ENCODE measurements at places on chromosomes 2 and 18.
A peak's percentile ranks its signal among the peaks of the same experiment; 100 is the strongest.

DNA sequence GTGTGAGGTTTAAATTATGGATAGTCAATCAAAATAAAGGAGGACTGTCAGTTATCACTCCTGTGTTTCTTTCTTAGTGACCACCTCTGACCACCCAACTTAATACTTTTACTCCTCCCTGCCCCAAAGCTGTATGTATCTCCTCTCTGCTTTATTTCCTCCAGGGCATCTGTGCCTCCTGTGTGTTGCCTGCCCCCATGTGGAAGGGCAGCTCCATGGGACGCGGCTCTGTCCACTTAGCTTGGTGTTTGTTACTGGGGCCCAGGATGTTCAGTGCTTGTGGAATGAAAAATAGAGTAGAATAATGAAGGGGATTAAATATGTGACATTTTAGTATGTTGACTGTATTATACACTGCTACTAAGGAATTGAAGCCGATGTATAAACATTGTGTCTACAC, 9.8 kb downstream of the ACP1 start:
- no peak for DNase-seq

GRCh38 chr2:44596537-44597320, 235.0 kb downstream of the CAMKMT start:
- DNase-seq = no peak

DNA sequence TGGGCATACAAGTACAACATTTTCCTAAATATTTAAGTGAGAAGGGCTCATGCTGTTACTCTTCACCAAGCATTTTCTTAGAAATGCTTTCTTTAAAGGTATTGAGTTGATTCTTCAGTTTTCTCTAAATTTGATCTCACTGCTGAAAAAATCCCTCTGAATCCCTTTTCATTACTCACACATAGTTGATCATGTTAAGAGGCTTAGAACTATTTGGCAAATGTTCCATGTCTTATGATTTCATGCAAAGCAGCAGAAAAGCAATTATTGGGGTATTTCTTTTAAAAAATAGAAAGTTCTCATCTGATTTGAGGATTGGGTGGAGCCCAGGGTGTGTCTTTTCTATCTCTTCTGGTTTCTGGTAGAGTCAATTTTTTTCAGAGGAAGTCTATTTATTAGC, 1079.8 kb upstream of the ZEB2 start:
- no peak for DNase-seq

DNA sequence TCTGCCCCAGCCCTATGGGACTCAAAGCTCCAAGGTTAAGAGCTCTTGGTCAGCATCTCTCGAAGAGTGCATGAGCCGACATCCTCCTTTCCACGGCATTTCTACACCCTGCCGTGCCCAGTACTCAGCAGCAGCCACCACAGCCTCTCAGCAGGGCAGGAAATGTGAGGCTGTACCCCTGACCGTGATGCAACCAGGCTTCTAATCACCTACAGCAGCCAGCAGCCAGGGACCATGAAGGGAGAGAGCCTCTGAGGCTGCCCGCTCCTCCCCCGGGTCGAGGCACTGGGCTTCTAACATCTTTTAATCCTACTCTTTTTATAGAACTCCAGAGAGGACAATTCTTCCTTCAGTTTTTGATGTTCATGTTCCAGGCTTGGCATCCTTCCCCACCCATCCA, 6.5 kb downstream of the CYS1 start:
- no peak for DNase-seq

DNA sequence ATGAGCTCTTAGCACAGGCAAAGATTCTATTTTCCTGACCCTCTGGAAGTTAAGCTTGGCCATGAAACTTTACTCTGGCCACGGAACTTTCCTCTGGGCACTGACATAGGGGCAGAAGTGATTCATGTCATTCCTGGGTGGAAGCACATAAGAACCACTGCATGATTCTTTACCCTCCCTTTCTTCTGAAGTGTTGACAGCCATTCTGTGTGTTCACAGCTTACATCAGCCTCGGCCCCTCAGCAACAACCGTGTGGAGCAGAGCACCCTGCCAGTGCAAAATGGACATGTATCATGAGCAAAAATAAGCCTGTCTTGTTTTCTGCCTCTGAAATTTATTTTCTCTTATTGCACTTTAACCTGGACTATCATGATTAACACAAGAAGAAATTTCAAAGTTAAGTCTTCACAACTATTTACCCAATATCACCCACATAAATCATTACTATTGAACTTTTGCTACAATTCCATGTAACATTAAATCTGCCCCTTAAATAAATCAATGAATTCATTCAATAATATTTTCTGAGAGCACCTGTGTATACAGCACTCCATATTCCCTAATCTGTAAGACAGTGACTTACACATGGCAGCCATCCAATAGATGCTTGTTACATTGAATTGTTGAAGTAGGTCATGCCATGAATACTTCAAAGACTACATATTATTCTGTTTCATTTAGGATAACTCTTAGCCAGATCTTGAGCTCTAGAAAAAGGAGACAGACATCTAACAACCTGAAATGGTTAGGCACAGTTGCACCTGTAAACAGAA, 531.9 kb downstream of the IRS1 start:
- DNase-seq = no peak

GRCh38 chr18:56637711-56638231, 621 bp downstream of the TXNL1 start:
- no peak for DNase-seq

- no peak for DNase-seq
Measured at GRCh38 chr2:218722419-218722818, 11.8 kb downstream of the TTLL4 start.

DNA sequence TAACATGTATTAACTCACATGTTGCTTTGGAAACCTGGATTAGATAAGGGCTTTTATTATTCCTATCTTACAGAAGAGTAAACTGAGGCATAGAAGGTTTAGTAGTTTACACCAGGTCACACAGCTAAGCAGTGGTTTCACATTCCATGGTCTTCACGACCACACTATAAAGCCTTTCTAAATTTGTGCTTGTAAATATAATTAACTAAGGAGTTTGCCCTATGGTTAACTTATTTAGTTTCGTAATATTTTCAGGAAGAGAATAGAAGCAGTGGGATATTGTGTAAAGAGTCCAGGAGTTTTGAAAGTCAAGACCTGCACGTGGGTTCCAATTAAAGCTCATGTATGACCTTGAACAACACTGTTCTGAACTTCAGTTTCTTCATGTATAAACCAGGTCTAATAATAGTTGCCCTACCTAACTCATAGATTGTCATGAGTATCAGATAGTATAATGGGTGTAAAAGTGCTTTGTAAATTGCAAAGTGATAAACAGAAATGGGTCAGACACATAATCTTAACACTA, 19.5 kb upstream of the SOS1 start:
- no peak for DNase-seq

GRCh38 chr2:161139098-161139987, 20.9 kb upstream of the TANK start:
- DNase-seq = peak; percentile 67

GRCh38 chr2:137924019-137924418, 40.3 kb upstream of the HNMT start:
- DNase-seq = no peak

- DNase-seq = no peak
Measured at GRCh38 chr18:59467497-59467896, 108.4 kb upstream of the LMAN1 start.

DNA sequence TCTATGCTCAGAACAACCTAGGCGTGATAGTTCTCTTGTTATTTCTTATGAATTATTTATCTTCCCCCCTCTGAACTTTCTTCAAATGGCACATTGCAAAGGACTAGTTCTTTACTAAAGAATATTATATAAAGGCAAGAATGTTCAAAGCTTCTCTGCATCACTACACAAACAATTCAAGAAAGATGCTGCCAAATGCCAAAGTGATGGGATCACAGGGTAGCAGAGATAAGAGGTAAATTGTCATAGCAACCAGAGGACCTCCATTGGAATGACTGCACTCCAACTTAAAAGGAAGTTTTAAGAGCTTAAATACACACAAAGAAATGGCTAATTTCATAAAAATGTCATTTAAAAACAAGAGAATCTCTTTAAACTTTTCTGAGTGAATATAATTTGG, 72.8 kb downstream of the AQP4 start:
- no peak for DNase-seq

DNA sequence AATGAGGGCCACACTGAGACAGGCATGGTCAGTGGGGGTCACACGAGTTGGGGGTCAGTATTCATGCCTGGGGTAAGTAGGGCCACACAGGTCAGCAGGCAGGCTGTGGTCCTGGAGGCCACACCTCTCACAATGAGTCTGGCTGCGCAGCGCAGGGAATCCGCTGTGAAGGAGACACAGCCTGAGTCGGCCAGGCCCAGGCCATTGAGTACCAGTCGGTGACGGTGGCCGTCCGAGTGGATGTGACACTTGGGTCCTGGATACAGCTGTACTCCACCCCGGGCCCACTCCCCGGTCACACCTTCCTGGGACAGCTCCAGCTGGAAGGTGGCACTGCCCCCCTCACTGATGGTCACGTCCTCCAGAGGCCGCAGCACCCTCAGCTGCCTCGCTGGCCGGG, 10.5 kb downstream of the TMEM198 start:
- no peak for DNase-seq

DNA sequence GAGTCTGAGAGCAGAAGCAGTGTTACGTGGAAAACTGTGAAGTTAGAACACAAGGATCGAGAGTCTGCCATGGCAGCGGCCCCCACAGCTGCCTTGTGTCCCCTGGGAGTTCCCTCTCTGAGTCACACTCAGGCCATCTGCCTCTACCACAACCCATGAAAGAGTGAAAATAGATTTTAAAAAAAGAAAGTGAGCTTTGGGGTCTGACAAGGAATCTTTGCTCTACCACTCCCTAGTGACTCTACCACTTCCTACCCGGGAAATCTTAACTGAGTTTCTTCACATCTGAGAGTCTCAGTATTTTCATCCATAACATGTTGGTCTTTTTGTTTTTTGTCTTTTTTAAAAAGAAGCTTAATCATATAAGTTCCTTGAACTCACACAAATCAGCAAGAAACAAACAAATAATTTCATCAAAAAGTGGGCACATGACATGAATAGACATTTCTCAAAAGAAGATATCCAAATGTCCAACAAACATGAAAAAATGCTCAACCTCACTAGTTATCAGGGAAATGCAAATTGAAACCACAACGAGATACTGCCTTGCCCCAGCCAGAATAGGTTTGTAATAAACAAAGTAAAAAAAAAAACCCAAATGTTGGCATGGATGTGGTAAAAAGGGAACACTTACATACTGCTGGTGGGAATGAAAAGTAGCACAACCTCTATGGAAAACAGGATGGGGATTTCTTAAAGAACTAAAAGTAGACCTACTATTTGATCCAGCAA, 2.4 kb upstream of the MSGN1 start:
- DNase-seq = no peak

DNA sequence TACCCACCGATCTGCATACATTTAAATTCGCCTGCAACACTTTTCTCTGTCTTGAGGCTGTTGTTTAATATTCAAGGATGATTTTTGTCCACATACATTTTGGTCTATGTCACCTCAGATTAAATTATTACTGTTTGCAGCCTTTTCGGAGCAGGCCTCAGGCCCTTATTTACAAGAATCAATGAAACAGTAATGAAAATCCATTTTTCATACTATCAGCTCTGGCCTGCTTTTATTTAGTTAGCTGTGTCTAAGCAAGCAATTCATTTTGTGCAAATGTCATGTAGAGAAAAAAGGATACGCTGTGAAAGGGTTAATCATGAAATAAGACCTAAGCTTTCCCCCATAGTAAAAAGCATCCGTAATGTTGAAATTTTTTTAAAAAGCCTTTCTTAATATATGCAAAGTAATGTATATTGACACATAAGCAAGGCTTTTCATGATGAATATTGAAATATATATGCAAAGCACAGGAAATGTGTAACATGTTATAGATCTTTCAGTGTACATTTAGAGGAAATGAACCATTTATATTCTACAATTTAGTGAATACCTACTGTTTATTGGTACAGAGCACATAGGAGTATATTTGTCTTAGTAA, 1135.3 kb upstream of the ZEB2 start:
- DNase-seq = no peak

GRCh38 chr18:74869904-74870863, 272.5 kb downstream of the ZNF407 start:
- no peak for DNase-seq

DNA sequence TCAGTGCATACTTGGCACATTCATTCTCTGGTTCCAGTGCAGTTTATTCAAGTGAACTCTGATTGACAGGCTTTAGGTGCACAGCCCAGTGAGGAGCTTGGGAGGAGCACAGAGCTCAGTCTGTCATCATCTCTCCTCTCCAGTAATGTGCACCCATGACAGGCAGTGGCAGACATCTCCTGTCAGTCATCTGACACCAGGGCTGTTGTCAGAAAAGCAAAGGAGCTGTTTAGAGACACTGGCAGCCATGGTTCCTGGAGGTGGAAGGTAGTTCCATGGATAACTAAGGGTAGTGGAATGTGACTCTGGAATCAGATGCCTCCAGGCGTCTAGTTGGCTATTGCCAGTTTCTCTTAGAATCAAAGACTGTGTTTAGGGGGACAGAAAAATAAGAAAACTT, 308.8 kb downstream of the DCDC2C start:
- DNase-seq = peak; percentile 28

- DNase-seq = no peak
Measured at GRCh38 chr2:54408288-54408687, 47.8 kb upstream of the SPTBN1 start.

GRCh38 chr2:86686905-86687304, 33.2 kb upstream of the RMND5A start:
- no peak for DNase-seq

- DNase-seq = no peak
Measured at GRCh38 chr2:201440182-201440581, 11.1 kb downstream of the TRAK2 start.

DNA sequence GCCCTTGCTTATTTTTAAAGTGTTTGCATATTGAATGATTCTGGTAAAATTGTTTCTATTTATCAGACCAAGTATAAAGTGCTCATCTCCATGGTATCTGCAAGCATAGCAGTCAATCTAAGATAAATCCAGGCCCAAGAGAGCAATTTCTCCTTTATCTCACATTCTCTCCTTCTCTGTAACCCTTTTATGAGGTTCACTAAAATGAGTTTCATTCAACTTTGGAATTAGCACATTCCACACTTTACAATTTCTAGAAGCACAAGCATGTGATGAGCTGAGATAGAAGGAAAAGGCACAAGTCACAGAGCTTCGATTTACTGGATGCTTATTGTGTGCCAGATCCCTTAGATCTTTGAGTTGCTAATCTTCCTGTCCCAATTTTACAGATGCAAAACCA, 97.3 kb downstream of the CNTNAP5 start:
- no peak for DNase-seq

- no peak for DNase-seq
Measured at GRCh38 chr2:76812156-76812555, 710.0 kb downstream of the LRRTM4 start.
